NCI-H1092 (cell line): ENCODE measurements at places on chromosomes 1 and 21.

GRCh38 chr1:217078078-217078690 is 355.0 kb upstream of the ESRRG start:
- peak; percentile 51 for DNase-seq

GRCh38 chr1:121519042-121519755 is 334.4 kb downstream of the SRGAP2C start:
- DNase-seq, result peak; percentile 30

DNA sequence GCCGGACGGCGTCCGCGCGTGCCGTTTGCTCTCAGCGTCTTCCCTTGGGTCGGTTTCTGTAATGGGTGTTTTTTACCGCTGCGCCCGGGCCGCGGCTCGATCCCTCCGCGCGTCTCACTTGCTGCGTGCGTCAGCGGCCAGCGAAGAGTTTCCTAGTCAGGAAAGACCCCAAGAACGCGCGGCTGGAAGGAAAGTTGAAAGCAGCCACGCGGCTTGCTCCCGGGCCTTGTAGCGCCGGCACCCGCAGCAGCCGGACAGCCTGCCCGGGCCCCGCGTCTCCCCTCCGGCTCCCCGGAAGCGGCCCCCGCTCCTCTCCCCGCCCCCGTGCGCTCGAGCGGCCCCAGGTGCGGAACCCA is 159.8 kb downstream of the RUNX1 start:
- DNase-seq, result peak; percentile 23

DNA sequence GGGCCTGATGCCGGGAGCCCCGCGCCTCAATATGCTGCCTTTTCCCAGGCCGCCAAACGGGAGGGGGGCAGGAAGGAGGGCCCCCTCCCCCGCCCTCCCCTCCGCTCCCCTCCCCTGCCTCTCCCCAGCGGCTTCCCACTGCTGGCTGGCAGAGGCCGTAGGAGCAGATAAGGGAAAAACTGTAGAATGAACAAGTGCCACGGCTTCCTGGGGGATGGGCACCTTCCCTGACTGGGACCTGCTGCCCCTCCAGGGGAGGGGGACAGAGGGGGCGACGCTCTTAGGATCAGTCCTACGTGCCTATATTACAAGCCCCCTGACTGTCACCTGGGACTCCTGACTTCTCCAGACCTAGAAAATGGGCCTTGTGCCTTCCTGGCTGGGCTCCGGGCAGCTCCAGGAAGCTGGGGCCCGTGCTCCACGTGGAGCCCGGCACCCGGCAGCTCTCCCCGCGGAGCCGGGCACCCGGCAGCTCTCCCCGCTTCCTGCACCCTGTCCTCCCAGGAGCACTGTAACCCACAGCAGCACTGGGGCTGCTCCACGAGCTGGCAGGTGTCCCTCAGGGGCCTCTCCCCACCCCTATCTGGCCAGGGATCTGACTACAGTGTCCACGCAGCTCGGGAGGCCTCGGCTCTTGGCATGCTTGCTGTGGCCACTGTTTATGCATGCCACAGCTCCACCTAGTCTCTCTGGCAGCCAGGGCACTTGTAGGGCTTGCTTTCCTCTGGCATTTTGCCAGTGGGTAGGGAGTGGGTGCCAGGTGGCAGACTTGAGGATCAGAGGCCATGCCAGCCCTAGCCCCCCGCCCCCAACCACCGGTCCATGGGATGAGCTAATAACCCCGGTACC is 674 bp upstream of the HES5 start:
- no peak for DNase-seq

GRCh38 chr1:210687582-210688279 is 359.0 kb downstream of the HHAT start:
- no peak for DNase-seq

- DNase-seq, result no peak
Observed at GRCh38 chr1:28510970-28511440, 5.2 kb downstream of the RCC1 start.

- DNase-seq, result no peak
Observed at GRCh38 chr1:5828308-5828935, 163.8 kb downstream of the NPHP4 start.

DNA sequence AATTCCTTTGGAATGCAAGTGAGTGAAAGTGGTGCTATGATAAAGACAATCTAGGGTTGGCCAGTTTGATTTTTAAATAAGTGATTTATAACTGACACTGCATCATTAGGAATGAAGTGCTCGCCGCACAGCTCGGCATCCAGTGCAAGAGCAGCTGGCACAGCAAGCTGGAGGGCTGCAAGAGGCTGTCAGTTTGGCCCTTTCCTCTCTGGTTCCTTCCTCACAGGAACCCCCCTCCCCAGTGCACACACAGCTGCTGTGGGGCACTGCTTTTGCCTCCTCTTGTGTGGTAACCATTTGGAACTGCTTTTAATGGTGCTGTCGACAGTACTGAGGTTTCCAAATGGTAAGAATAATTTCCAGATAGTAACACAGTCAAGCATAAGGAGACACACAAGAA is 10.4 kb upstream of the BCAR3 start:
- DNase-seq, result no peak

- DNase-seq, result no peak
Observed at GRCh38 chr1:115912116-115912515, 64.2 kb upstream of the SLC22A15 start.

GRCh38 chr1:15954316-15954715 is 21.6 kb downstream of the ZBTB17 start:
- DNase-seq, result no peak

DNA sequence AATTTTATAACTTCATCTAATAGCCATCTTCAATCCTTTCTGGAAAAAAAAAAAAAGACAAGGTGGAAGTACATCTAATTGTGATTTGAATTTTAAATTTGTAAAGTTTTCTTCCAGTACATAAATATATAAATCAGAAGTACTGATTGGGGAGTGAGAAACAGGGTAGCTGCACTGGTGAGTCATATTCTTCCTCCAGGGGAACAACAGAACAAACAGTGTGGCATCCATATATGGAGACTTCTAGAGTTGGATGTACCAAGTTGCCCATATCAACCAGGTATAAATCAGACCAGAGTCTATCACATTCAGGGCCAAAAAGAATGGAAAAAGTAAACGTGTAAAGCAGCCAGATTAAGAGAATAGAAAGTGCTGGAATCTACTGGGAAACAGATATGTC is 66.0 kb upstream of the NRIP1 start:
- no peak for DNase-seq

- DNase-seq, result no peak
Observed at GRCh38 chr21:28893687-28894086, 99.0 kb downstream of the LTN1 start.

GRCh38 chr1:63779338-63780211 is 5.8 kb downstream of the ROR1 start:
- DNase-seq, result no peak

- DNase-seq, result no peak
Observed at GRCh38 chr1:231311720-231312431, 25.8 kb downstream of the EXOC8 start.

DNA sequence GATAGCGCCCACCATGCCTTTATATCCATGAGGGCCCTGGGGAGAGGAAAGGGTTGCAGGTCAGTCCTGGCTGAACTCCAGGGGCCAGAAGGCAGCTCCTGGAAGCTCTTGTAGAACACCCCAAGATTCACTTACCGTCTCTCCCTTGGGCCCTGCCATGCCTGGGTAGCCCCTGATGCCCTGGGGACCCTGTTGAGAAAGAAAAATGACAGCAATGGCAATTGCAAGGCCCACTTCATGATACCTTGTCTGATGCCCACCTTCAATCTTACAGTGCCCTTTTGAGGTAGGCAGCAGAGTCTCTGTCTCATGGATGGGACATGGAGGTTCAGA is 7.0 kb downstream of the COL9A2 start:
- no peak for DNase-seq

- no peak for DNase-seq
Observed at GRCh38 chr1:101373570-101373969, 136.8 kb downstream of the S1PR1 start.

- DNase-seq, result no peak
Observed at GRCh38 chr1:110627764-110628163, 21.6 kb upstream of the KCNA2 start.

DNA sequence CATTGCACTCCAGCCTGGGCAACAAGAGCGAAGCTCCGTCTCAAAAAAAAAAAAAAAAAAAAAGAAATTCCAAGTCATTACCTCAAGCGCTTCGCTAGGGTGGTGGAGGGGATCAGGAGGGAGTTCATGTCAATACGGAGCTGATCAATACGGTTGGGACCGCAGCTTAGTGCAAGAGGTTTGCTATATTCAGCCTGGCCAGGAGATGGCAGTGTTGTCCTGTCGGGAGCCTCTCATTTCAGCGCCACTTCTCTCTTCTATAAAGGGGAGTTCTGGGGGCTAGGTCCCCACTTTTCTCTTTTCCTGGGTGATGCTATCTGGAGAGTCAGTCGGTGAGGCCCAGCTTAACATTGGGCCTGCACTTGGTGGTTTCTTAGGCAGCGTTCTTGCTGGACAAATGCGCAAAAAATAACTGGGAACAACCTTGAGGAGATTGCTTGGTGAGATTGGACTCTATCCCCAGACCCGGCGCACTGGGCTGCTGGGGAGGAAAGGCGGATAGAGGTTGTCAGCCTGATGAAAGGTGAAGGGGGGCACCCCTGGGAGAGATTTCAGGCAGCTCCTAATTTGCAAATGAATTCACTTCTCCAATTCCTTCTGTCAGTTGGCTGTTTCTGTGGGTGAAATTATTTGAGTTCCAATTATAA is 40.4 kb downstream of the KIAA0040 start:
- DNase-seq, result peak; percentile 54

GRCh38 chr1:209612646-209613399 is 29.3 kb downstream of the CAMK1G start:
- no peak for DNase-seq

GRCh38 chr1:5967351-5968160 is 24.7 kb downstream of the NPHP4 start:
- no peak for DNase-seq

DNA sequence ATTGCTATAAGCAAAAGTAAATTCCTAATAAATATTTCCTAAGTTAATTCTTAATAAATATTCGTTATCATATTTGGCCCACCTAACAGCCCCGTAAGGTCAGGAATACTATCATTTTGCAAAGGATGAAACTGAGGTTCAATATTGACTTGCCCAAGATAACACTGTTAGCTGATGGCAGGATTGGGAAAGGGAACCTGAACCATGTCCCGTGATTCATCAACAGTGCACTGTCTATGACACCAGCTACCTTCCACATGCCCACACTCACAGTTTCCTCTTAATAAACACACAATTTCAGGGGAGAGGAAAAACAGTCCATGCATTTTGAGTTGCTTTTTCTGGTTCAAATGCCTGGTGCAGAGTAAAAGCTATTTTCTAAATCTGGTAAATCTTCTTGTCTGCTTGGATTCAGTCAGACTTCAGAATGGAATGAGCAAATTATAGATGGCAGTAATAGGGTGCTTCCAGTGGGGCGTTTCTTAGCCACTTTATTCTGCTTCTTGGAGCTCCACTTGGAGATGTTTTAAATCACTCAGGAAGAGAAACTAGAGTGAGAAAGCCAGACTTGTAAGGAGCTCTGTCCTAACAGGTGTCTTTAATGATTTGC is 354.6 kb downstream of the PDE4B start:
- DNase-seq, result no peak

- DNase-seq, result no peak
Observed at GRCh38 chr1:235434001-235434400, 66.8 kb downstream of the TBCE start.

- no peak for DNase-seq
Observed at GRCh38 chr1:8063298-8064036, 37.4 kb upstream of the ERRFI1 start.

- DNase-seq, result no peak
Observed at GRCh38 chr1:75632350-75632949, 21.5 kb upstream of the SLC44A5 start.

DNA sequence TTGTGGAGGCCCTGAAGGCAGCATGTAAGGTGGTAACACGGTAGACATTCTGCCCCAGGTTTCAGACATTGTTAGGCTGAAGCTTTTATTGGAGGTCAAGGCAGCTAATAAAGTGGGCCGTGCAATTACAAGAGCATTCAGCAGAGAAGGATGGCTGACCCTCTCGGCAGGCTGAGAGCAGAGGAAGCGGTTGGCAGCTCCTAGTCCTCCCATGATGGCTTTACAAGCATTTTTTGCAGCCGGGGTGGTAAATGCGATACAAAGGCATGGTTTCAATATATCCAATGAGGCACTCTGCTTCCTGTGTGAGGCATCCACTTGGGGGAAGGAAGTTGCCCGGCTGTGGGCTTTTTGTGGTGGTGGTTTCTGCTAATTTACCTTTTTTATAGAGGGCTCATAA is 14.6 kb downstream of the KIF26B start:
- DNase-seq, result no peak

GRCh38 chr1:36232212-36233095 is 8.2 kb downstream of the THRAP3 start:
- DNase-seq, result no peak

DNA sequence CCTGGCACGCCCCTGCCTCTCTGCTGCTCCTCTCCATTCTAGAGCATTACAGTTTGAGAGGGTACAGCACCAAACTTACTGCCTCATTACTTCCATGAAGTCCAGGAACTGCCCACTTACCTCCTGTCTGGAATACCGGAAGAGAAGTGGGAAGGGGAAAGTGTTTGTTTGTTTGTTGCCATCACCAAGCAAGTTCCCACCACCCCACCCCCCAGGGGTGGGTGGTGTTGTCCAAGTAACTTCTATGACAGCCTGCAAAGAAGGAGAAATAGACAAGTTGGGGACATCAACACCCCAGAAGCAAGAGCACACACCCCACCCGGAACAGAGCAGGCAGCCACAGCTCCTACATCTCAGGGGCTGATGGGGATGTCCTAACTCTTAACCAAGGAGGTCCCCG is 18.0 kb downstream of the OPTC start:
- DNase-seq, result no peak

- DNase-seq, result no peak
Observed at GRCh38 chr1:65253800-65254319, 55.5 kb upstream of the DNAJC6 start.
